Activated naive CD4-positive, alpha-beta T cell (primary cell): ENCODE measurements at places on chromosomes 6 and 20.

DNA sequence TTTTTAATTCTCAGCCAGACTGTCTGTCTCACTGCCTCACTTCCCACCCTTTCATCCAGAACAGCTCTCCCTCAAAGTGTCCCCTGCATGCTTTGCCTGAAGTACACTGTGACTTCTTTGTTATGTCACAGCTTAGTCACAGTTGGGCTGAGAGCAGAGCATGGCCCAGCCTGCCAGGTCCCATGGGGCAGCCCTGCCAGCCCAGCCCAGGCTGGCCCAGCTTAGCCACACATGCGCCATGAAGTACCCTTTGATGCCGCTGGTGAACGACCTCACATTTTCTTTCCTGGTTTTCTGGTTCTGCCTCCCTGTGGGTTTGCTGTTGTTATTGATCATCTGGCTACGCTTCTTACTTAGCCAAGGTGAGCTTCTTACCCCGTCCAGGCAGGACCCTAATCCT is at the start of gene ADIG:
ADIG (plus strand) TSS at position 185 of the 400 bp plus-strand sequence; CDS start at position 239, 54 bp downstream.
- no peak for DNase-seq

DNA sequence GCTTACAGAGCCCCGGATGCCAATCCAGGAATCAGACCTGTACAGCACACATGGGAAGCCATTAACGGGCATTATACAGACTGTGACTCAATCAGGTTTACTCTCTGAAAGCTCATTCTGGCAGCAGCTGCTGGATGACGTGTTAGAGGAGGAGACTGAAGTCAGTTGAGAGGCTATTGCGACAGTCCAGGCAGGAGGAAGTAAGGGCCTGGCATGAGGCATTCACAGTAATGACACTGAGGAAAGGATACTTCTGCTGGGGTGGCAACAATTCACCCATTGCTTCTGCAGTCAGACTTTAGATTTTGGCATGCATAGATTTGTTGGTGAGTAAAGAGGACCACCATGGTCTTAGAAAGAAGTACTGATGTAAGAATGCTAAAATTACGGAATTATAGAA is 151.0 kb upstream of the HEY2 start:
- no peak for DNase-seq

DNA sequence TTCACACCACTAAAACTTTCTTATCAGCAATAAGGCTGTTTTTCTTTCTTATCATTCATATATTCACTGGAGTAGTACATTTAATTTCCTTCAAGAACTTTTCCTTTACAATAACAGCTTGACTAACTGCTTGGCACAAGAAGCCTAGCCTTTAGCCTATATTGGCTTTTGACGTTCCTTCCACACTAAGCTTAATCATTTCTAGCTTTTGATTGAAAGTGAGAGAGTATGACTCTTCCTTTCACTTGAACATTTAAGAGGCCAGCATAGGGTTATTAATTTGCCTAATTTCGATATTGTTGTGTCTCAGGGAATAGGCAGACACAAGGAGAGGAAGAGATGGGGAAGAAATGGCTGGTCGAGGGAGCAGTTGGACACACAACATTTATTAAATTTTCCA is 23.6 kb downstream of the THEMIS start:
- no peak for DNase-seq

GRCh38 chr6:148388521-148388920 is 45.9 kb downstream of the SASH1 start:
- DNase-seq: no peak

- no peak for DNase-seq
These were observed 6.9 kb downstream of the PHACTR3 start for GRCh38 chr20:59611286-59611685.

GRCh38 chr6:160523223-160523622 is 140.9 kb downstream of the LPA start:
- DNase-seq: no peak

GRCh38 chr20:16005021-16005914 is 568.0 kb downstream of the KIF16B start:
- no peak for DNase-seq

DNA sequence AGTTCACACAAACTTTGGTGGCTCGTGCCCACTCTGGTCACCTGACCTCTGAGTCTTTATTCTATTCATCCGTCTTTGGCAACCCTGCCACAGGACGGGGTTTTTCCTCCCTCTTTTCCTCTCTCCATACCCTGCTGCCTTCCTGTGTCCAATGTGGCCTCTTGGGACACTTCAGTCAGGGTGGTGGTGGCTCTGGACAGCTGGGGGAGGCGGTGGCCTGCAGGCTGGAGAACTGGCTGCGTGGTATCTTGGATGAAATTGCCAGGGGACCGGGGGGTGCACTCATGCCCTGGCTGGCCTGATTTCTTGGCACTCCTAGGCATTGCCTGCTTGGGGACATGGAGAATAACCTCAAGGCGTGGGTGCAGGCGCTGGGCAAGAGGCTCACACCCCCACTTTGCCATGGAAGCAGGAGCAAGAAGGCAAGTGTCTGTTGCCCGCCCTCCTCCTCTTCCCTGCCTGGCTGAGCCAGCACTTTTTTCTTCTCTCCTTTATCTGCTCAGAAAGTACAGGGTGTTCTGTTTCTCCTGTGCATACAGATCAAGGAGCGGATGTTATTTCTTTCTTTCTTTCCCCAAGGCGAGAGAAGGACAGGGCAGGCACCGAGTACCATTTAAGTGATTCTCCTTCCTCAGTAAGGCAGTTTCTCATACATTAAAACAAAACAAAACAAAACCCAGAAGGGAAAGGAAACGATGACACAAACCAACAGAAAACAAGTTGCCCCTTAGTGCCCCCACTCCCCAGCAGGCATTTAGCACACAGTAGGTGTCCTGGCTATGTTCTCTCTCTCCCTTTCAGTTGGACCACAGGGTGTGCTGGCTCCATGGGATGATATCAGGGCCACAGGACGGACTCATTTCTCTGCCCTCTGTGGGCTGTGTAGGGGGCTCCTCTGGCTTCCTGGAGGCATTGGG is 155.5 kb upstream of the RNF24 start:
- no peak for DNase-seq

GRCh38 chr6:149147938-149148718 is 169.4 kb upstream of the TAB2 start:
- DNase-seq: no peak

DNA sequence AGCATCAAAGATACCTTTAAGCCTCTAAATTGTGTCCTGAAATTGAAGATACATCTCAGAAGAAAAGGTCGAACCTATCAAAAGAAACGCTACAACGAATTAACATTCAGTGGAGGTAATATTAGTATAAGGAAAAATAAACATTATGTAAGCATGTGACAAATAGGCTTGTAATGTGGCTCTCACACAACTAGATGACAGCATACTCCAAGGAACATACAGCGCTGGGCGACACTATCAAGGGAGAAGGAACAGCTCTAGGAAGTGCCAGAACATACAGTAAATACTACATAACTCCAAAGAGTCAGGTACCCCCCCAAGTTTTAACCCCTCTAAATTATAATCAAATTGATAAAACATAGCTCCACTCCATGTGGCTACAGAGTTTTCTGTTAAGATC is 103.5 kb downstream of the LAMP5 start:
- no peak for DNase-seq
